NCI-H1436 (cell line): ENCODE measurements at places on chromosomes 3 and 15.

DNA sequence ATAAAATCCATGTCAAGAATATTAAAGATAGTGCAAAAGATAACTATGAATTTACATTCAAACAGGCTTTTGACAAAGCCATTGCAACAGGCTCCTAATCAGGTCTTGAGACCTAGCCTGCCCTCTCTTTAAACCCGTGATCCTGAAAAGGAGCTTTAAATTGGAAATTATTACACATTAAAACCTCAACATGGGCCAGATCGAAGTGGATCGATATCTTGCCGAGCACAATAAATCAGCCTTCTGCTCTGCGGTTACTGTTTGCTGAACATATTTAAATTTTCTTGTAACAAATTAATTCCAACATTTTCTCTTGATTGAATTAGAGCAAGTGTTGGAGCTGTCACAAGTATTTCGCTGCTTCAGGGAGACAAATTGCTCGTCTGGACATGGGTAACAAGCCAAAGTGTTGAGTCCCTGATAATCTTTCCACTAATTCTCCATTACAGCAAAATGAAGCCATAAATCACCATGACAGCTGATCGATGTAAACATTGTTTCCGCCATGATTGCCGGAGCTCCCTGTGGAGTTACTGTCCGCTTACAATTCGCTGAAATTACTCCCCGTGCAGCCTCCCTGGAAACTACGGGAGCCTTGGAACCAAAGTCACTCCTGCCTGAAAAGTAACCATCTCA is 47.6 kb downstream of the SHOX2 start:
- DNase-seq: peak; percentile 43

DNA sequence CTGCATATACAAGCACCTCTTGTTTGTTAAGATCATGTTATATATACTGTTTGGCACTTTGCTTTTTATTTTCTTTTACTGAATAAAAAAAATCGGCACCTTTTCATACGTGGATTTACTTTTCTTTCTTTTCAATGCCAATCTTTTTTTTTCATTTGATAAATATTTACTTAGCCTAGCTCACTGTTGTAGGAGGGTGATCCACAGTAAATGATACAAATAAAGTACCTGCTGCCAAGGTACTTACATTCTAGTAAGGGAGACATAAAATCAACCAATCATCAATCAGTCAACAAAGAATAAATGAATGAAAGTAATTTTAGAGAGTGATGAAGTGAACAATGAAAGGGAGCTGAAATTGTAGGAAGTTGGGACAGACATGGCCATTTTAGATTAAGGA is 18.3 kb downstream of the GNB5 start:
- no peak for DNase-seq

- no peak for DNase-seq
Observed at GRCh38 chr3:107241217-107241616, 136.0 kb upstream of the CCDC54 start.

- DNase-seq: no peak
Observed at GRCh38 chr3:86594838-86595237, 396.1 kb downstream of the VGLL3 start.
